Ascending aorta (tissue), 2 donors: ENCODE measurements at places on chromosomes 5 and 9.

GRCh38 chr9:109122726-109123621 lies 3.2 kb upstream of the TMEM245 start:
- DNase-seq, result no peak

DNA sequence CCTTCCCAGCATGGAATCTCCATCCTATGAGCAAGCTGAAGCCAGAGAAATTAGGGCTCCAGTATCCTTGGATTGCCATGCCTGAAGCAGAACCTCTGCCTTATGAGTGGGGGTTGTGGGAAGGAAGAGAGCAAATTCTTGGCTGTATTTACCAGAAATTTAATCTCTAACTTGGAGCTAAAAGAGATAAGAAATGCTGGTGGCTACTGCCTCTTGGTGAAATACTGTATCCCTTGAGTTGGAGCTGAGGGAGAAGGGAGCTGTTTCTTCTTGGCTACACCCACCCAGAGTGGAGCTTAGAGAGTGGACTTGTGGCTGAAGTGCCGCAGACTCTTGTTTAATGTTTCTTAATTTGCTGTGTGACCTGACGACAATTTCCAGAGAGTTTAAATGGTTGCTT lies 447.3 kb downstream of the ARHGEF28 start:
- DNase-seq, result no peak

DNA sequence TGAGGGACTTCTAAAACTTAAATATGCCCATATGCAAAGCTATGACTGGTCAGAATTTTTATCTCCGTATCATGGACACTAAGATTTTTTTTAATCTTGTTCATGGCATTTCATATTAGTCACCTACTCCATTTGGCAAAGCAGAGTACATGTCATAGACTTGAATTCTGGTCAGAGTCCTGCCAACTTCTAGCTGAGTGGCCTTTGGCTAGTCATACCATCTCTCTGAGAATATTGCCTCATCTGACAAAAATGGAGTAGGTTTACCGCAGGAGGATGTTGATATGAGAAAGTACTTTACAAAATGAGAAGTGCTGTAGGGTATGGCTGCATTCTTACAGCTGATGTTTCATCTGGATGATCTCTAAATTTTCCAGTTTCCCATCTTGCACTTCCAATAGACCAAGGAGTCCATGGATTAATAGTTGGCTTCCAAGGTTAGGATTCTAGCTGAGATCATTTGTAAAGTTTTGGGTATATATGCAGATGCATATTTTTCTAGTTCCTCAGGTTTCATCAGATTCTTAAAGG lies 150.8 kb upstream of the NR3C1 start:
- DNase-seq, result no peak

- no peak for DNase-seq
Measured at GRCh38 chr5:164975986-164976385, 1470.6 kb downstream of the MAT2B start.
